ENCODE measurements at places on chromosomes 16 and 17.

DNA sequence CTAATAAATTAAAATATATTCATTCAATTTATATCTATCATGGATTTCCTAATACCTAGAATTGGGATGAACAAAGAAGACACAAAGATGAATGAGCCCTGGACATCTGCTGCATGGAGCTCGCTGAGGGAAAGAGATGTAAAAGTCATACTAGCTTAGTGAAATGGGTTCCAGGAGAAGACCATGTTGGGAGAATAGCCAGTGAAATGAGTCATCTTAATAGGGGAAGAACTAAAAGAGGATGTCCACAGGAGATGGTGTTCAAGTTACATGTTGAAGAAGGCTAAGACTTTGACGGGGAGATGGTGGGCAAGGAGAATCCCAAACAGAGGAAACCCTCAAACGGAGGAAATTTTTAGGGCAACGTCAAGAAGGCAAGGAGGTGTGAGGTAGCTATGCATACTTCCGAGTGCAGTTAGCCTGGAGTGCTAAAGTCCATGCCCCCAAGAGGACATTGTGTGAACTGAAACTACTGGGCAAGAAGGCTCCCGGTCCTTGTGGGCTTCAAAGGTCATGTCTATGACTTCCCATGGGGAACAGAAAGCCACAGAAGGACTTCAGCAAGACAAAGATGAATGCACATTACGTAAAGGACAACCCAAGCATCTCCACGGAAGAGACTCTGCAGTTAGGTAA, 220.5 kb upstream of the CDH11 start:
- no peak for DNase-seq

- DNase-seq: no peak
Observed at GRCh38 chr16:64541621-64542020, 580.2 kb downstream of the CDH11 start.

DNA sequence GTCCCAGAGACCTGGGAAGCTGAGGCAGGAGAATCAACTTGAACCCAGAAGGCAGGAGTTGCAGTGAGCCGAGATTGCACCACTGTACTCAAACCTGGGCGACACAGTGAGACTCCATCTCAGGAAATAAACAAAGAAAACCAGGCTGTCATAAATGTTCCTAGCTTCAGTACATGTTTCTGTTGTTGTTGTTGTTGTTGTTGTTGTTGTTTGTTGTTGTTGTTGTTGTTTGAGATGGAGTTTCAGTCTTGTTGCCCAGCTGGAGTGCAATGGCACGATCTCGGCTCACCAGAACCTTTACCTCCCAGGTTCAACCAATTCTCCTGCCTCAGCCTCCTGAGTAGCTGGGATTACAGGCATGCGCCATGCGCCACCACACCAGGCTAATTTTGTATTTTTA, 452.5 kb downstream of the HS3ST3B1 start:
- no peak for DNase-seq

GRCh38 chr17:35912942-35913341, 17.6 kb downstream of the RDM1 start:
- DNase-seq: no peak

- no peak for DNase-seq
Observed at GRCh38 chr17:64537488-64537887, 30.7 kb downstream of the CEP95 start.

DNA sequence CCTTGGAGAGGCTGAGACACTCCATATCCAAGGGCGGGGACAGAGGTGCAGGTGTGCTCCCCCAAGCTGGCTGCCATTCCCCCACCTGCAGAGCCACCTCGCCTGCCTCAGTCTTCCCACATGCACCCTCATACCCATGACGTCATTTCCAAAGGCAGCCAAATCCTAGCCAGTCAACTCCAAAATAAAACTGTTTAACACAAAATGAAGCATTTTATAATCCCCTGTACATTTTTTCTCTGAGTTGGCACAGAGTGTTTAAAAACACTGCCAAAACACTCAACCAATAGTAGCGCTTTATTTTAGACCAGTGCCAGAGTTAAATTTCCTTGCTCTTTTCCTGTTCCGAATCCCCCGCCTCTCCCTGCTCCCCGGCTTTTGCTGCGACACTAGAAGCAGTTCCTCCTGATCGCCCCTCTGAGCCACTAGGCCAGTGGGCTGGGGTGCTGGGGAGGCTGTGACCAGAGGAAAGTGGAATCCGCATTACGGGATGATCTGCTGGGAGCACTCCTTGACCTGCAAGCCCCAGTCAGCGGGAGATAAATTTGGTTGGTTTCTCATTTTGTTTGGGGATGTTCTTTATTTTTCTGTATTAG, 139.5 kb downstream of the ZNF423 start:
- DNase-seq: no peak

DNA sequence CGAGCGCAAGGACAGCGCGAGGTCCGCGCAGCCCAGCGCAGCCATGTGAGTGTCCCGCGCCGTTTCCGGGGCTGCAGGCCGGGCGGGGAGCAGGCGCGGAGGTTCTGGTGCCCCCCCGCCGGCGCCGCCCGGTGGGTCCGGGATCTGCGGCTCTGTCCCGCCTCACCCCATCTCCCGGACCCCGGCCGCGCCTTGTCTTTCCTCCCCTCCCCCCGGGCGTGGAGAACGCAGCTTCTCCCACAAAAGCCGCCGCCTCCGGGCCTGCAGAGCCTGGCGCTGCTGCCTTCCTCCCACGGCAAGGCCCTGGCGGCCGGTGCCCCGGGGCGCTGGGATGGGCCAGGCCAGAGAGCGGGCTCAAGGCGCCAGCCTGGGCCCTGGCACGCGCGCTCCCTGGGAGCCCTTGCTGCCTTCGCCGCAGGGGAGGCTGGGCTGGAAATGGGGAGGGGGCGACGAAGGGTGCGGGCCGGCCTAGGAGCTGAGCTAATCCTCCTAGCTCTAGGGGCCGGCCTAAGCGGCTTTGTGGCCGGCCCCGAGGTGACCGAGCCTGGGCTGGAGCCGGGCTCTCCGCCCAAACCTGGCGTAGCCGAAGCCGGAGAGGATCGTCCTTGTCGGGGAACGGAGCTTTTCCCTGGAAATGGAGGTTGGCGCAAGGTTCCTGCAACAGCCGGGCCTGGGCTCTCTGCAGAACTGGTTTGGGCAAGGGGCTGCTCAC, 397 bp downstream of the RIPOR1 start:
- DNase-seq: no peak

- no peak for DNase-seq
Observed at GRCh38 chr16:27980076-27980775, 83.3 kb downstream of the GSG1L start.

GRCh38 chr16:72924927-72925630, 122.8 kb downstream of the ZFHX3 start:
- DNase-seq: no peak

DNA sequence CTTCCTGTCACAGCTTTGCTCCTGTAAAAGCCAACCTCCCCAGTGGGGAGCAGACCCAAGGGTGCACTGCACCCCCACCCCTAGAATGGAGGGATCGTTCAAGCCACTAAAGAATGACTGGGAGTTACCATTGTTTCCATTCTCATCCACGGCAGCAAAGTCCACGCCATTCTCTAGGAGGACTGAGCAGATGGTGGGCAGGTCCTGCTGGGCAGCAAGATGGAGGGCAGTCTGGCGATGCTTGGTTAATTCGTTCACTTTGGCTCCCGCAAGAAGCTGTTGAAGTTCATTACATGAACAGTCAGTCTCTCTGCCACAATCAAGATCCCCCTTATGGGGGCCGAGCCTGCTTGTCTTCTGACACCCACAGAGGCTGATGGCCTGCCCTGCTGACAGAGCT, 30.8 kb downstream of the CYB5D2 start:
- no peak for DNase-seq

GRCh38 chr16:80997139-80997798, 9.4 kb downstream of the CMC2 start:
- DNase-seq: no peak

GRCh38 chr16:56943761-56944375, 11.9 kb downstream of the HERPUD1 start:
- DNase-seq: no peak

GRCh38 chr17:7323731-7324437, 5.3 kb downstream of the NEURL4 start:
- no peak for DNase-seq

- DNase-seq: no peak
Observed at GRCh38 chr17:7929158-7930023, at the start of gene KCNAB3. Gene KCNAB3, minus strand, starts transcription at chr17:7929856. Its CDS starts 421 bp downstream, at chr17:7929435.

- DNase-seq: no peak
Observed at GRCh38 chr16:17548825-17549224, 78.1 kb upstream of the XYLT1 start.

DNA sequence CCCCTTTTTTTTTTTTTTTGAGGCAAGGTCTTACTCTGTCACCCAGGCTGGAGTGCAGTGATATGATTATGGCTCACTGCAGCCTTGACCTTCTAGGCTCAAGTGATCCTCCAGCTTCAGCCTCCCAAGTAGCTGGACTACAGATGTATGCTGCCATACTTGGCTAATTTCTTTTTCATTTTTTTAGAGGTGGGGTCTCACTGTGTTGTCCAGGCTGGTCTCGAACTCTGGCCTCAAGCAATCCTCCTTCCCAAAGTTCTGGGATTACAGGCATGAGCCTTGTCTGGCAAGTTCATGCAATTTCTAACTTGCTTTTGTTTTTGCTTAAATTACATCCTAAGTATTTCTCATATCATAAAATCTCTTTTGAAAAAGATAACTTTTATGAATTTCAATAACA, 33.8 kb upstream of the NFAT5 start:
- DNase-seq: no peak

DNA sequence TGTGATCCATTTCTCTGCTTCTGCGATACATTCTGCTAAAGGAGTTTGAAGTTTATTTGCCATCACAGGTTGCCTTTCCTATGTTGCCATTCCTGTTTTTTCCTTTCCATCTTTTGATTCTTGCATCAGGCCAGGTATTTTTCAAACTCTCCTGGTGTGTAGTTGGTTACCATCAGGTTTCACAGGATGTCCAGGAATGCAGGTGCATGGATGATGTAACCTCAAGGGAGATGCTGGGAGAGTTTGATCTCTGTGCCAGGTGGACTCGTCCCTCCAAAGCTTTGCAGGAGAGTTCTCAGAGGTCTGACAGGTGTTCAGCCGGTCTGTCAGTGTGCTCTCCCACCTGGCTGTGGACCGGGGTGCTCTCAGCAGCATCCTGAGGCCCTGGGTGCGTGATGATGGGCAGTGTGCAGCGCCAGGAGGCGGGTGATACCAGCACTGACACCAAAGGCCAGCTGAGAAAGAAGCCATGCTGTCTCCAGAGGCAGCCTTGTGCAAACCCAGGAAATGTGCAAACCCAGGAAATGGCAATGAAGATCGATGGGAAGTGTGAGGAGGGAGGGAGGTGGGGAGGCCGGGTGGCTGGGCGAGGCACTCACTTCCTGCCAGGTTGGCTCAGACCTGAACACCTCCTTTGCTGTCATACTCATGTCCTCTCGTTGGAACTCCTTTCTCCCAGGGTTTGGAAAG, 1.7 kb downstream of the ATP2C2 start:
- no peak for DNase-seq

DNA sequence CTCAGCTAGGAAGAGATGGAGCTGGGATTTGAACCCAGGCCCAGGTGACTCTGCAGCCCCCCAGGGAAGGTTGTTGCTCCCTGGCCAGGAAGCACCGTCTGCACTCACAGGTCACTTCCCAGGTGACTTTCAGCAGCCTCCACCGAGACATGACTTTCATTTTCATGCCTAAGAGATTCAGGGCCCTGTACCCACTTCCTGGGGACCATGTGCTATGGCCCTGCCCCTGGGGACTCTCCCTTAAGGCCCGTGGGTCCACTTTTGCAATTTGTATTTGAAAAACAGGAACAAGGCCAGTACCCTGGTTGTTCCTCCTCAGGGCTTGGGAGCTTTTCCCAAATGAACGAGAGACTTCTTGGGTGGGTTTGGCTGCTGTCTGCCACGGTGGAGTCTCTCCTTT, 191.0 kb downstream of the IRF8 start:
- no peak for DNase-seq

- no peak for DNase-seq
Observed at GRCh38 chr17:81246679-81247338, 7.7 kb downstream of the NDUFAF8 start.

DNA sequence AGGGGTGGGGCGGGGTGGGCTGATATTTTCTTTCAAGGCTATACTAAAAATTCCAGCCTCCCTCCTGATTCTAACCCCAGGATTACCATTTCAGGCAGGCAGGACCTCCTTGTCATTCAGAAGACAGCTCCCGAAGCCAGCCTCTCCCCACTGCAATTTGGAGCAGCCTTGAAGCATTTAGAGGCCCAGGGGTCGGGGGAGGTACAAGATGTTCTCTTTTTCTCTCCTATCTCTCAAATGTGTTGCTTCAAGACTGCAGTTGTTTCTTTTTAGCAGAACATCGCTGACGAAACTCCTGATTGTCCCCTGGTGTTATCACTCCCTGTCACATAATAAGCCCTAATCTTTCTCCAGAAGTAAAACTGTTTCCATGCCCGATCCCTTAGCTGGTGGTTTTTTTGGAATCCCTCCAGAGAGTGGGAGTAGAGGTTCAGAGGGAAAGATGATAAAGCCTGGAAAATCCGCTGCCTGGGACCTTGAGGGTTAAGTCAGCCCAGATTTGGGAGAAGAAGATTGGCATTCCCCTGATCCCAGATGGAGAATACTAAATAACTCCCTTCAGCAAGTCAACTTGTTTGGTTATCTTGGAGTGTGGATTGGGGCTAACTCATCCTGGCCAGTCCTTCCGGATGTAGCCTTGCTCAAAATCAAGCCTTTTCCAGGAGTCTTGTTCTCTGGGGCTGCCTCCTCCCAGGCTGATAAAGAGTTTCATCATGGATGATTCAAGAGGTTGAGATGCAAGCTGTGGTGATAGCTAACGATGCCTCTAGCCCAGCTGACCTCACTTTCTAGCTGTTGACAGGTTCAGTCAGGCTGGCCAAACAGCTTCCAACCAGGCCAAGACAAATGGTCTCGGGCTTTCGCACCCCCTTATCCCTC, 71.3 kb downstream of the SOX9 start:
- DNase-seq: peak; percentile 84

- DNase-seq: no peak
Observed at GRCh38 chr16:72988569-72988968, 59.4 kb downstream of the ZFHX3 start.

DNA sequence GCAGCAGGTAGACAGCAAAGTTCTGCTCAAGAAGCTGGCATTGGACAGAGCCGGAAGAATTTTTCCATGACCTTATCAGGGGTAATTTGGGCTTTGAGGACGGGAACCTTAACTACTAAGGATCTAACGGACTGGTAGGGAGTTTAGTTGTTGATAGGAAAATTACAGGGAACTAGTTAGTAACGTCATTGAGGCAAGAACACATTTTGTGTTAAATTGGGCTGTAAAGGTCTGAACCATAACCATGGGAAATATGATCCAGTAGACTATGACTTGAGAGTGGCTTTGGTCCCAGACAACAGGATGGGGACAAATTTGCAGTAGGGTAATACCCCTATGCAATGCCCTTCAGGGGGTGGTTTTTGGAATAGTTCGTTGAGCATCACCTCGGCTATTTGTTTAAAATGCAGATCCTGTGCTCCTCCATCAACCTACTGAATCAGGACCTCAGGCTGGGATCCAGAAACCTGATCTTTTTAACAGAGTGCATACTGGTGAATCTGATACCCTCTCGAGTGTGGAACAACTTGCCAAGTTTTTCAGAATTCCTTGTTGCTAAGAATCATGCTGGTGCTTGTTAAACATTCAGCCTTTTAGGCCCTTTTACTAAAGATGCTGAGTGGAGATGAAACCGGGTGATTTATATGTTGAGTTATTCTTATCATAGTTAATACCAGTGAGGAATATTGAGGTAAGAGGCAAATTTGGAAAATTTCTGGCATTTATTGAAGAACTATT, 255.1 kb downstream of the MAP2K6 start:
- DNase-seq: no peak
